ENCODE measurements at places on chromosomes 6 and 20. TPM values are rescaled to one million over a fixed set of nuclear protein-coding genes. Genes with fewer than 3 reads are reported as not detected.

Gene RNF182
- not detected for total RNA-seq

Gene ZNF165
- total RNA-seq: 1.2 TPM

Gene GNAS-AS1
- total RNA-seq: 45.5 TPM

Gene ENPP3
- 13.0 TPM for total RNA-seq

DNA sequence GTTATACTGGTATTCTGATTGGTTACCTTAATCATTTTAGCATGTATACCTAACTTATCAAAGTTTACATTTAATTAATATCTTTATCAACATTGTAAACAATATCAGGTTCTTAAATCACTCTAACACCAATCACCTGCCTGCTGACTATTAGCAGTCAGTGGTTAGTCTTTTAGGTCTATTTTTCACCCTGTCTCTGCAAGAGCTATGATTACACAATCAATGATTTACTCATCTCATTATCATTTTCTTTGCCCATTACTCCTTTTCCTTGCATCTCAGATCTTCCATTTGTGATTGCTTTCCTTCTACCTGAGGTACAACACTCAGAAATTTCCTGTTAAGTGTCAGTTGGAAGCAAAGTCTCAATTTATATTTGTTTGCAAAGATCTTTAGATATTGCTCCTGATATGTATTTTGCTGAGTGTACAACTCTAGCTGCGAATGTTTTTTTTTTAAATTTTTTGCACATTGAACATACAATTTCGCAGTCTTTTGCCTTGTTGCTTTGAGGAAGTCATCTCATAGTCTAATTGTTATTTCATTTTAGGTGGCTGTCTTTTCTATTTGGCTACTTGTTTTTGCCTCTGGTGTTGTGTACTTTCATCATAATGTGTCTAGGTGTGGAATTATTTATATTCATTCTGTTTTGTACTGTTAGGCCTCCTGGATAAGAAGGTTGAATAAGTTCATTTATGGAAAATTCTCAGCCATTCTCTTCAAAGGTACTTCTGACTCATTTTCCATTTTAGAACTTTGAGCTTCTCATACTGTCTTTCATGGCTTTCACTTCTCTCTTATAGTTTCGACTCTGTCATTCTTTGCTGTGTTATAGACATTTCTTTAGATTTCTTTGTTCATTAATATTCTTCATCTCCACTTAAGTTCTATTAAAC lies 104.9 kb upstream of the CEP162 start:
- H3K4me3 ChIP-seq: no peak overlapping the region
- no peaks in the 10 kb centered on the region for H3K36me3 ChIP-seq
- H3K27me3 ChIP-seq: no peaks in the 10 kb centered on the region
- DNase-seq: no peak
- no peaks in the 10 kb centered on the region for H3K4me1 ChIP-seq
- no peak overlapping the region for H3K27ac ChIP-seq
